ENCODE measurements at places on chromosomes 4 and X. TPM values are rescaled to one million over a fixed set of nuclear protein-coding genes. Genes with fewer than 3 reads are reported as not detected.

DNA sequence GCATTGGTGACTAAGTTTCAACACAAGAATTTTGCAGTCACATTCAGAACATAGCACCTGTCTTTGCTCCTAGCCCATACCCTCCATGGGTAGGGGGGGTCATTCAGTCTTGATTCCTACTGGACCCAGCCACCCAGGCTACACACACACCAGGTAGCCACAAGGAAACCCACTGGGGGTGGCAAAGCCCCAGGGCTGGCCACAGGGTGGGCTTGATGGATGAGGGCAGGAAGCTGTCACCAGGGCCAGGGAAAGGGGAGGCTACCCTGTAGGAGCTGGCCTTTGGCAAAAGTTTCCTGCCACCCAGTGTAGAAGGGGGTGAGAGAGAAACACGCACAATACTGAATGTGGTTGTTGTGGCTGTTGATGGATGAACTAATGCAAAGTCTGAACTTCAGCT is 74.5 kb upstream of the NKX1-1 start:
- no peak for DNase-seq

Gene USP17L29
- polyA plus RNA-seq = not detected

DNA sequence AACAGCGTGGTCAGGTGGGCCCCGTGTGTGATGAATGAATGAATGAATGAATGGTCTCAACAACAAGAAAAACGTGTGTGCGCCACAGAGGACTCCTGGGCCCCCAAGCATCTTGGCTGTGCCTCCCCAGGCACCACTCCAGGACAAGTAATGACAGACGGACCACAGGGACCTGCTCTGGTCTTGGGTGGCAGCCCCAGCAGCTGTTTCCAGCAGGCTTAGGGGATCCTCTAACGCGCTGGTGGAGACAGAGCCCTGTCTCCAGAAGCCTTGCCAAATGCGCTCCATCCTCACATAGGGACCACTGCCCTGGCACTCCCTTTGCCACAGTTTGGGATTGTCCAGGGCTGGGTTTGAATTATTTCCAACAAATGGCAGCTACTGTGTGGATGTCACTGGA is 39.1 kb downstream of the PSAPL1 start:
- DNase-seq = no peak

- no peak for DNase-seq
These were observed 29.2 kb downstream of the MSN start for GRCh38 chrX:65696613-65697012.

Measured in renal pelvis (tissue), 12 donors.